ENCODE measurements at places on chromosomes 13 and 19.

DNA sequence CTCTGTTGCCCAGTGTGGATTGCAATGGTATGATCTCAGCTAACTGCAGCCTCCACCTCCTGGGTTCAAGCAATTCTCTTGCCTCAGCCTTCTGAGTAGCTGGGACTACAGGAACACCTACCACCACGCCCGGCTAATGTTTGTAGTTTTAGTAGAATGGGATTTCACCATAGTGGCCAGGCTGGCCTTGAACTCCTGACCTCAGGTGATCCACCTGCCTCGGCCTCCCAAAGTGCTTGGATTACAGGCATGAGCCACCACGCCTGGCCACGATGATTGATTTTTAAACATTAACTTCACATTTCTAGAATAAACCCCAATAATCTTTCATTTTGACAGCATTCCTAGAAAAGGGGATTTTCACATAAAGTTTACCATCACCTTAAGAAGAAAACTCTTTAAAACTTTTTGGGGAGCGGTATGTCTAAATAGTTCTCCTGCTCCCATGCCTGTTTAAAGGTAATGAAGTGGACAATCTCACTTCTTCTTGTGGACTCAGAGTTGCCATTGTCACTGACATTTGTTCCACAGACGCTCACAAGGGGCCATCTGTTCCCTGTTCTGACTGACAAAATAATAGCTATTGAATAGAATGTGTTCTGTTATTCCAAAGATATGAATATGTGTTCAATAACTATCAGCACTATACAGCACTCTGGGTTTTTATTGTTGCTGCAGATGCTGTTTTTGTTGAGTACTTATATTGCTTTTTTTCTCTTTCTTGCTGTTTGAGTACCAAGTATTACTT is 66.1 kb upstream of the C1QTNF9B start:
- no peak for DNase-seq

DNA sequence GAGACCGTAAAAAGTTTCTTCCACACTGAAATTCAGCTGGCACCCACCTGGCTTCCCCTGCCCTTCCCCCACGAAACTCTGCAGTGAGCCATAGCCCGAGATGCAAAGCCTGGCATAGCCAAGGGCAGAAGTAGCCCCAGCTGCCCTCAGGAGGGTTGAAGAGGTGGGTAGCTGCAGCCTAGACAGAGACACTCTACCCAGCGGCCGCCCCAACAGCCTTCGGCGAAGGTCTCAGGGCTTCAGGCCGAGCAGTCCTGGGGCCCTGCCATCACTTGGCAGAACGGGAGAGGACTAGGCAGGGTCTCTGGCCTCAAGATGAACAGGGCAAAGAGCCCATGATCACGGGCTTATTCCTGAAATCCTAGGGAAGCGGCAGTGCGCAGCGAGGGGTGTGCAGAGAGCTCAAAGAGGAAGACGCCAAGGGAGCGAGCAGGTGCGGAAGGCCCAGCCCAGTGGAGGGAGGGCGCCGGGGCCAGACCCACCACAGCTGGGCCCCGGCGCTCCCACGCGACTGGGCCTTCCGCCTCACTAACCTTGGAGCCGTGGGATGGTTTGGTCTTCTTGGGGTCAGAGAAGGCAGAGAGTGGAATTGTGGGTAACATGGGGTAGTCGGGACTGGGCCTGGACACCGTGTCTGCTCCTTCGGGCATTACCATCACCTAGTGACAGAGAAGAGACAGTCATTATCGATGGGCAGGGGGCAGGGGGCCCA is 53.2 kb downstream of the MLLT1 start:
- no peak for DNase-seq

DNA sequence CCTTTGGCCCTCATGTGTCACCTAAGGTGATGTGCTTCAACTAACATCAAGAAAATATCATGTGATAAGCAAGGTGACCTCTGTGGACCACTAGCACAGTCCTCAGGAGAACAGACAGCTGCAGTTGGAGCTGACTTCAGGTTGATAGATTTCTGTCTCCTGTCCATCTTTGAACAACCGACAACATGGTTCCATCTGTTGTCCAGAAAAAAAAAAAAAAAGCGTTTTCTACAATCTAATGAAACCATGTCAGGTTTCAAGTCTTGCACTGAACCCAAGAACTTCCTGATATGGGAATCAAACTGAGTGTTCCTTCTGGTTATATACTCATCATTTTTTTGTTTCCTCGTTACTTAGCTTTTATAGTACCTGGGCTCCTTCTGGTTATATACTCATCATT is 75.7 kb downstream of the LHFPL6 start:
- no peak for DNase-seq

GRCh38 chr19:50790396-50790795 is at the start of gene ACP4:
Gene ACP4, plus strand, starts transcription at chr19:50790415. Its CDS starts 0 bp downstream, at chr19:50790415.
- no peak for DNase-seq

DNA sequence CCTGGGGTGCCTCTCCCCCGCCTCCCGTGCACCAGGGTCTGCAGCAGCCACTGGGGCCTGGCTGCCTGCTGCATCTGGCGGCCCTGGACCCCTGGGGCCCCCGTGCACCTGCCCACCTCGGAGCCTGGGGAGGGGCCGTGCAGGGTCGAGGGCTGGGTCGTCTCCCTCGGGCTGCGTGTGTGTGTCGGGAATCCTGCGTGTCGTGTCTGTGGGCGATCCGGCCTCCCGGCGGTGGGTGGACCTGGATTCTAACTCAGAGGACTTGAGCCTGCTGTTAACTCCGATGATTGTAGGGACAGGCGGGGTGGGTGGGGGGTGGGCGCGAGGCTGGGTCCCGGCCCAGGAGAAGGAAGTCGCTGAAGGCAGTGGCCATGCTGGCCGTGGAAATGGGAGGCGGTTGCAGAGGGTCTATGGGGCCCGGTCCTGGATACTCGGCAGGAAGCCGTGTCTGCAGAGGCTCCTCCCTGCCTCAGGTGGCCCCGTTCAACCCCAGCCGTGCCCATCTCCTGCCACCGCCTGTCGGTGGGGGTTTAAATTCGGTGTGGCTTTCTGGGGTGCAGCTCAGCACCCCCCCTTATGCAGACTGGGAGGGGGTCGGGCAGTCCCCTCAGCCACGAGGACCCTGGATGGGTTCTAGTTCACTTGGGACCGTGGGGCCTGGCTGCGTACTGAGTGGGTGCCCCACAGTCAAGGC is 9.4 kb upstream of the WDR18 start:
- DNase-seq: no peak

- DNase-seq: no peak
These were observed 716.4 kb downstream of the PCDH9 start for GRCh38 chr13:66513728-66514127.

- DNase-seq: no peak
These were observed 18.8 kb downstream of the KL start for GRCh38 chr13:33034882-33035520.

DNA sequence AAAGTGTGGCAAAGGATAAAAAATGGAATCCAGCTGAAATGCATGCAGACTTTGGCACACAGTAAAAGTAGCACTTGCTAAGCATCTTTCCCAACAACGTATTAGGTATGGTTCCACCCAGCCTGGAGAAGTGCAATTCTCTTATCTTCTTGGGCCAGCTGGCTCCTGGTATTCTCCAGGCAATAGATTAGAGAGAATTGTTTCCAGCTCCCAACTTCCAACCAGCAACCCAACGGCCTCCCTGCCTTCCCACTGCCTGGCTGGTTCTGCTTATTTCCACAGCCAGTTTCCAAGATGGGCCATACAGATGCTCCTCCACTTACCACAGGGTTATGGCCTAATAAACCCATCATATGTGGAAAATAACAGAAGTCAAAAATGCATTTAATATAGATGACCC is 133.4 kb downstream of the OXGR1 start:
- DNase-seq: no peak

DNA sequence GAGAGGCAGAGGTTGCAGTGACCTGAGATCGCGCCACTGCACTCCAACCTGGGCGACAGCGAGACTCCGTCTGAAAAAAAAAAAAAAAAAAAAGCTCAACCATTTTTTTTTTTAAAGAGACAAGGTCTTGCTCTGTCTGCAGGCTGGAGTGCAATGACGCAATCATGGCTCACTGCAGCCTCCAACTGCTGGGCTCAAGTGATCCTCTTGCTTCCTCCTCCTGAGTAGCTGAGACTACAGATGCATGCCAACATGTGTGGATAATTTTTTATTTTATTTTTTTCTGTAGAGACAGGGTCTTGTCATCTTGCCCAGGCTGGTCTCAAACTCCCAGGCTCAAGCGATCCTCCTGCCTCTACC is 10.3 kb downstream of the EHD2 start:
- no peak for DNase-seq

DNA sequence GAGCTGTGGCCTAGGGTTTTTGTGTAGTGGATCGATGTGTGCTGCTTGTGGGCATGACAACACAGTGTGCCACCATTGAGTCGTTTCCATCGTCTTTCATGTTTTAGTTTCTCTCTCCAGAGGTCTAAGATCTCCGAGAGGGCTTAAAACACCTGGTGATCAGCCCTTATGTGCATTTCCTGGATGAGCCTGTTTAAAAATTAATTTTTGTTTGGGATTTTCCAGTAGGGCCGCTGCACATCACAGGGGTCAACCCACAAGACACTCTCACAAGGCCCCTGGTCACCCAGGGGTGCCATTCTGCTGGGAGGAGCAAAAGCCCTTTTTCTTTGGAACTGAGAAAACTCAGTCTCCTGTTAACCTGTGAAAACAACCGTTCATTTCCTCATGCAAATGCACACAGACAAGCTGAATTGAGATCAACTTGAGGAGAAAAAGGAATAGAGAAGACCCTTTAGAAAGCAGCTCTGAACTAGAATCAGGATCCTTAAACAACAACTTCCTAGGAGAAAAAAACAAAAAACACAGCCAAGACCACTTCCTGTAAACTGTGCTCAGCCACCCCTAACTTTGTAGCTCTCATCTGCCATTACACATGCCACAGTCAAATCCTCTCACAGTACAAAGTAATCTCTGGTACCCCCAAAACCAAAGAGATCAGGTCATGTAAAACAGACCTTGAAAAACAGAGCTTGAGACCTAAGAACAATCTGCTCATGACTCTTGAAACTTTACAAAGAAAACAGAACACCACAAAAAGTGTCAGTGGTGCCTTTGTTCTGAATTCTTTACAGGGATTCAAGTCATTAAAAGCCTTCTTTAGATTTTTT is 8.3 kb upstream of the MTRF1 start:
- no peak for DNase-seq

DNA sequence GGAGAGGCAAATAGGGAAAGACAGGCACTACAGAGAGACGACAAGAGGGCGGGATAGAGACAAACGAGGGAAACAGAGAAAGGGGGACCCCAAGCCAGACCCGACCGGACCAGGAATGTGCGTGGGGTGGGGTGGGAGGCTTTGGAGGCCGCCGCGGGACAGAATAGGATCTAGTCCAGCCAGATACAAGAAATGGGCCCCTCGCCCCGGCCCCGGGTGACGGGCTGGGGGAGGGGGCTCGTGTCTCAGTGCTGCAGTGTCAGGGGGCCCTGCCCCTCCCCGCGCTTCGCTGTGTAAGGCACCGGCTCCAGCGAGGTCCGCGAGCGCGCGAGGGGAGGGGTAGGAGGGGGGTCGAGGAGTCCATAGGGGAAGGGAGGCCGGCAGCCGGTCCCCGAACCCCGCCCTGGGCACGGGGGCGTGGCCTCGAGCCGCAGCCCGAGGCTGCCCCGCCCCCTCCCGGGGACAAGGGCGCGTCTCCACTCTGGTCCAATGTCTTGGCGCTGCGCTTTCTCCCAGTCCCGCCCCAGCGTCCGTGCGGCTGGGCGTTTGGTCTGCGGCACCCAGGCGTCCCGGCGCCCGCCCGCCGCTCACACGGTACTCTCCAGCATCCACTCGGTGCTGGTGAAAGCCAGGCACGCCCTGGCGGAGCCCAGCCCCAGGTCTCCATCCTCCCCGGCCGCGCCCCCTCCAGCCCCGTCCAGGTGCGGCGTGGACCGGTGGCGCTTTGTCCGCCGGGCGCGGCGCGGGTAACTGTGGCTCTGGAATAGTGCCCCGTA is 11.0 kb downstream of the IFNL1 start:
- DNase-seq: no peak

DNA sequence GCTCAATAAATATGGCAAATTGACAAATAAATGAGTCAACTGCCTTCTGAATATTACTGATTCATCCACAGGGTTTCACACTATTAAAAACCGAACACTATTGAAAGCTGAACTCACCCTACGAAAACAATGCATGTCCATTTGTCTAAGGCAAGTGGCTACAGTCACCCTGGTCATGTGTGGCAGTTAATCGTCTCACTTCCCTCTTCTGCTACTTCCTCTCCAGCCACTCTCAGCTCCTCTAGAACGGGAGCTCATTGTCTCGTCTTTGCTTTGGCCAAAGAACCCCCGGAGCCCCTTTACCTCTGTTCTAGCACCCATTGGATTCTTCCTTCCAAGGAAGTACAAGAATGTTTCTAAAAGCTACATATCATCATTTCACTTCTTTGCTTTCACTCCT is 74.4 kb upstream of the ZNF599 start:
- no peak for DNase-seq

DNA sequence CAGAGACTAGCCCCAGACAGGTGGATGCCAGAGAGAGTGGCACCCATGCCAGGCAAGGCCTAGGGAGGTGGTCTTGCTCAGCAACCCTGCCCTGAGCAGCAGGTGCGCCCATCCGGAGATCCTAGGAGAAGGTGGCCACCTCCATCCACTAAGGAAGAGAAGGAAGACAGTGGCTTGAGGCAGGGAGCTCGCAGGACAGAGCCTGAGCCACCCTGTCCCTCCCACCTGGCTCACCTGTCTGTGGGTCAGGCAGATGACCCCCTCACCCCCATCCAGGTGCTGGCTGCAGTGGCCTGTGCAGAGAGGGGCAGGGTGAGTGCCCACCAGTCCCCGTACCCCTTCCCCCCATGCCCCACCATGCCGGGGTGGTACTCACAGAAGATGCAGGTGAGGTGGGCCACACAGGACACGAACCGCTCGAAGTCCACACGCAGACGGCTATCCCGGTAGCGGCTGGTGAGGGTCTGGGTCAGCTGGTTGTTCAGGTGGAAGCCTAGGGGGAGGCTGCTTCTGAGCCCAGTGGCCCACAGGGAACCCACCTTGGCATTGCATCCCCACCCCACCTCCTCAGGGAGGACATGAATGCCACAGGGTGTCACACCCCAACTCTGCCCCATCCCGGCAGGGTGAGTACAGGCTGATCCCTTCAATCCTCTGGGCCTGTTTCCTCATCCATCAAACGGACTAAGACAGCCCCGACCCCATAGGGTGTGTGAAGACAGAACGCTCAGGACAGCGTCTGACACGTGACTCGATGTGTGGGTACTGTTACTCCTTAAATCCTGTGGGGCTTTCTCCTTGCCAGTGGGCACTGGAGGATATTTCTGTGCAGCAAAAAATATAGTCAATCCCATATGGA is 13.3 kb downstream of the CAPN12 start:
- no peak for DNase-seq

GRCh38 chr19:41144403-41144802 is 30.2 kb downstream of the CYP2F1 start:
- DNase-seq: peak; percentile 91

DNA sequence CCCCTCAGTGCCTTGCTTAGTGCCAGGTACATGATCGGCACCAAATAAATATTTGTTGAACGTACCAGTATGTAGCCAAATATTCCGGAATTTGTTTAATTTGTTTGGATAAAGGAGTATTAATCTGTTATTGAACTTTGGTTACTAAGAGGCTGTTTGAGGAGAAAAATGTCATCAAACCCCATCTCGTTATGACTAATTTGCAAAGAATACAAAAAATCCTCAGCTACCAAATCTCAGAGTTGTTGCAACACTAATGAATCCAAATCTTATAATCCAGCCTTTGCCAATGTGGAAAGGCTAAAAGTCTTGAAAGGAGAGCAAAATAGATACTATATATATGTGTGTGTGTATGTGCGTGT is 79.5 kb downstream of the KLF5 start:
- DNase-seq: no peak

- DNase-seq: no peak
These were observed 2.3 kb upstream of the PROZ start for GRCh38 chr13:113155982-113156655.

- DNase-seq: no peak
These were observed 46.0 kb downstream of the SAE1 start for GRCh38 chr19:47176627-47177090.

Data from T-helper 9 cell (primary cell).